ENCODE measurements at places on chromosomes 5 and 9.

DNA sequence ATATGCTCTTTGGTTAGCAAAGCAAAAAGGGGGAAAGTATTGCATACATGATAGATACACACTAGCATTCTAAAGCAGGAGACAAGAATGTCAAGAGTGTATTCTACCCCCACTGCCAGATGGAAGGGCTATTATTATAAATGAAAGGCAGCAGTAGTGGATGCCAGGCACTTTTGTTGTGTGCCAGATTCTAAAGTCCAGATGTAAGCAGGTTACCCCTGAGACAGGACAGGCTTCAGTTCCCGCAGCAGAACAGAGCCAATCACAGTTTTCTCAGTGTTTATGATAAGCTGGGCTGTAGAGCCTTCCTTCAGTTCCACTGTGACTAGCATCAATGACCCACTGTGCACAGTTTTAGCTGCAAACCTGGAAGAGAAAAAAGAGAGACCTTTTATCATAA is 226.6 kb upstream of the TBCA start:
- no peaks in the 10 kb centered on the region for H3K36me3 ChIP-seq
- H3K4me3 ChIP-seq = no peak overlapping the region
- no peaks in the 10 kb centered on the region for H3K4me1 ChIP-seq
- no peak overlapping the region for H3K27ac ChIP-seq
- H3K27me3 ChIP-seq = no peaks in the 10 kb centered on the region

- H3K4me3 ChIP-seq = no peak overlapping the region
- no peaks in the 10 kb centered on the region for H3K36me3 ChIP-seq
- no peaks in the 10 kb centered on the region for H3K4me1 ChIP-seq
- H3K27me3 ChIP-seq = no peaks in the 10 kb centered on the region
- no peak for DNase-seq
Measured at GRCh38 chr5:171654881-171655280, 130.7 kb upstream of the SMIM23 start.

- H3K27me3 ChIP-seq = peaks cover 8% of the 10 kb centered on the region
- DNase-seq = no peak
- H3K4me1 ChIP-seq = no peaks in the 10 kb centered on the region
- H3K4me3 ChIP-seq = no peak overlapping the region
Measured at GRCh38 chr5:135063511-135064234, 29.6 kb upstream of the PITX1 start.

- no peaks in the 10 kb centered on the region for H3K4me1 ChIP-seq
- no peak overlapping the region for H3K4me3 ChIP-seq
- H3K27me3 ChIP-seq = no peaks in the 10 kb centered on the region
Measured at GRCh38 chr5:147697380-147697779, 85.1 kb downstream of the JAKMIP2 start.

DNA sequence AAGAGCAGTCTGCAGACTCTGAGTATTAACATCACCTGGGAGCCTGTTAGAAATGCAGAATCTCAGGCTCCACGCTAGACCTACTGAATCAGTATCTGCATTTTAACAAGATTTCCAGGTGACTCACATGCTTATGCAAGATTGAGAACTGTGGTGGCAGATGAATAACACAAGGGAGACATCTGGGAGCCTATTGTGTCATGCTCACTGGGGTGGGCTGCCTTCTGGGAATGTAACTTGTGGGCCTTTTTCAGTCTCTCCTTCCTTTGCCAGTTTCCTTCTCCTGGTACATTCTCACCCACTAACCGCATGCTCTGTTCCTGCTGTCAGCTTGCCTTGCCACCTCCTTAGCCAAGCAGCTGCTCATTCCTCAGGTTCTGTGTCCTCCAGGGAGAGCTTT is 176.6 kb upstream of the C9orf72 start:
- H3K4me1 ChIP-seq = peaks cover 23% of the 10 kb centered on the region
- peak; percentile 51 for DNase-seq
- H3K36me3 ChIP-seq = no peaks in the 10 kb centered on the region
- H3K27me3 ChIP-seq = no peaks in the 10 kb centered on the region
- no peak overlapping the region for H3K4me3 ChIP-seq
- peak overlapping the region; percentile 46 for H3K27ac ChIP-seq

DNA sequence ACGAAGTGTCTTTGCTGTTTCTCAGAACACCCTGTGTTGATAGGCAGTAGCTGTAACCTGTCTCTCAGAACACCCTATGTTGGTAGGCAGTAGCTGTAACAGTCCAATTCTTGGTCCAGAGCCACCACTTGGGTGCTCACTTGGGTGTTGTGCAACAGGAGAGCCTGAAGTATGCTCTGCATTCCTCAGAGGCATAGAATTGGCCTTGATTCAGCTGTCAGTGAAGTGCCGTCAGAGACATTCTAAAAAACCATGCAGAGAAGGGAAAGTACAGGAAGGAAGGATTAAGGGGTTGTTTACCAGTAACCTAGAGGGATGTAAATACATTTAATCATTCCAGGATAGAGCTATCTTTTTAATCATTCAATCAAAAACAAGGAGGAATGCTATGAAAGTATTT is 231.2 kb downstream of the ARRDC3 start:
- no peaks in the 10 kb centered on the region for H3K36me3 ChIP-seq
- no peaks in the 10 kb centered on the region for H3K27me3 ChIP-seq
- H3K27ac ChIP-seq = no peak overlapping the region
- DNase-seq = no peak

DNA sequence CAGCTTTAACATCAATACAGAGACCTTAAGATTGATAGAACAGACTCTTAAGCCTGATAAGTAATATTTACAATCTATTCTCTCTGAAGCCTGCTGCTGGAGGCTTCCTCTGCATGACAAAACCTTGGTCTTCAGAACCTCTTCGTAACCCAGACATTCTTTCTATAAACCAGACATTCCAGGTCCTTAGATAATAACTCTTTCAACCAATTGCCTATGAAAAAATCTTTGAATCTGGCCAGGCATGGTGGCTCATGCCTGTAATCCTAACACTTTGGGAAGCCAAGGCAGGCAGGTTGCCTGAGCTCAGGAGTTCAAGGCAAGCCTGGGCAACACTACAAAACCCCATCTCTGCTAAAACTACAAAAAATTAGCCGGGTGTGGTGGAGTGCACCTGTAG is 327.8 kb downstream of the ENC1 start:
- no peak overlapping the region for H3K4me3 ChIP-seq
- H3K36me3 ChIP-seq = no peaks in the 10 kb centered on the region
- no peak overlapping the region for H3K27ac ChIP-seq
- no peaks in the 10 kb centered on the region for H3K27me3 ChIP-seq

- peaks cover 3% of the 10 kb centered on the region for H3K4me1 ChIP-seq
- no peak overlapping the region for H3K27ac ChIP-seq
- no peak overlapping the region for H3K4me3 ChIP-seq
- no peaks in the 10 kb centered on the region for H3K27me3 ChIP-seq
- no peaks in the 10 kb centered on the region for H3K36me3 ChIP-seq
Measured at GRCh38 chr9:87392086-87392485, 105.6 kb upstream of the DAPK1 start.
